ENCODE measurements at places on chromosomes 2 and 18.
A peak's percentile ranks its signal among the peaks of the same experiment; 100 is the strongest.

GRCh38 chr2:39640107-39640506, 25.6 kb upstream of the TMEM178A start:
- no peak for DNase-seq

GRCh38 chr2:200705305-200706041, 106.2 kb upstream of the BZW1 start:
- no peak for DNase-seq

DNA sequence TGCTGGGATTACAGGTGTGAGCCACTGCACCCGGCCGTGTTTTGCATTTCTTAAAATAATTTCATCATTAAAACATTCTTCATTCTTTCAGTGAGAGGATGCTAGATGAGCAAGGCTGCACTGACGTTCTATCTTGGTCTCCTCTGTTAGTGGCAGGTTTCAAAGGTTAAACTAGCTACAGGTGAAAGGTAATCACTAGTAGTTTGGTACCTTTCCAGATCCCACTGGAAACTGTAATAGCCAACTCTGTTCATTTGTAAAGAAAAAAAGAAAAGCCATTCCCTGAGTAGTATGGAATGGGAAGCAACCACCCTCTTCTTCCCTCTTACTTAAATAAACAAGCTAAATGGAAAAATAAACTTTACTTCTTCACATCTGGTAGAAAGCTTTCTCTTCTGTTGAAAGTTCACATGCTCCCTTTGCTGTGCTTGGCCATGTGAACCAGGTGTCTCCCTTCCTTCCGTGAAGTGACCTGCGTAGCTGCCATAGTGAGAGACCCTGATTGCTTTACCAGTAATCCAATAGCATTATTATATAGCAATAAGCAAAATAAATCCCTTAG, 94.0 kb downstream of the GREB1L start:
- no peak for DNase-seq

- DNase-seq: peak; percentile 64
Observed at GRCh38 chr18:5868218-5868854, 27.0 kb downstream of the TMEM200C start.

- peak; percentile 34 for DNase-seq
Observed at GRCh38 chr2:149125031-149125725, 86.7 kb downstream of the LYPD6B start.

- DNase-seq: peak; percentile 6
Observed at GRCh38 chr2:6353669-6354068, 512.0 kb downstream of the CMPK2 start.

- DNase-seq: no peak
Observed at GRCh38 chr18:64379662-64380061, 230.8 kb upstream of the LINC00305 start.

GRCh38 chr2:169513926-169514325, 4.4 kb downstream of the KLHL41 start:
- DNase-seq: no peak

GRCh38 chr18:706405-706804, 6.0 kb downstream of the ENOSF1 start:
- DNase-seq: no peak

DNA sequence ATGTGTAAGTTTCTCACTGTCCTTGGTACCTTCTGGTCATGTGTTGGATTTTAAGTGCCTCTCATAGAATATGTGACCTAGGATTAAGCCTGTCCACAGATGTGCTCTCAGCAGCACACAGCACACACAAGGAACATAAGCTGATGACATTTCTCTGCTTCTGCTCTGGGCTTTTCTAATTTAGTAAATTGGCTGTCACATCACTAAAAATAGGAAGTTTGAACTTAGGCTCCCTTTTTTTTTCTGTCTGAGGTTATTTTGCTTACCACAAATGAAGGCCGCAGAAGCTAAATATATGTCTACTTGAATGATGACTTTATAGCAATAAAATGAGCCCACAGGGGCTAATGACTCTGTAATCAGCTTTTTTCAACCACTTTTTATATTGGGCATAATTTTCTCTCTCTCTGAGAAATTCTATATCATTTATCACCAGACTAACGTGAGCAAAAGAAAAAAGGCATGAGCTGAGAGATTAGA, 150.2 kb upstream of the KLHL14 start:
- peak; percentile 17 for DNase-seq

DNA sequence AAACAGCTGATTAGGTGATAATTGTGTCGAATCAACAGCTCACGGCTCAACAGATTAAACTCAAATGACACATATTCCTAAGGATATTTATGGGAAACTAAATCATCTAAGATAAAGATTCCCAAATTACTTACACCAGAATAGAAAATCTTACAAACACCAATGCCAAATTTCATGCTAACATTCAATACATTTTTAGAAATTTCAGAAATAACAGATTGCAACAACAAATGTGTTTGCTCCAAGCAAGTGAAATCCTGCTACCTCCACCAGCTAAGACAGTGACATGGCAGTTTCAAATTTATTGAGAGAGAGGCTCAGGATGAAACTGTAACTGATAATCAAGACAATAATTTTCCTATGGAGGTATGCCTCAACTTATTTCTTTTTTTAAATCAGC, 65.0 kb upstream of the EPB41L3 start:
- DNase-seq: no peak

DNA sequence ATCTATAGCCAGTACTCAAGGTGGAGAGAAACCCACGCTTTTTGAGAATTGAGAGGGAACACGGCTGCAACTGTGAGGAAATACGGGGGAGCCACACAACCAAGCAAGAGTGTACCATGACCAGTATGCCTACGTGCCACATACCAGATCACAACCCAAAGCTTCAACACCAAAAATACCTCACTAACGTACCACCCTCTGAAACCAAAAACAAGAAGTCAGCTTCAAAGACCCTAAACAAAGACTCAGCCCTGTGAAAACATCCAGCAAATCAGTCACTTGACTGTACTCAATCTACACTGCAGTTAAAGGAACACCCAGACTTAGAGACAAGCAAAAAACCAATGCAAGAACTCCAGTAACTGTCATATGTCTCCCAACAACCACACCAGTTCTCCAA, 17.0 kb downstream of the RNU4ATAC start:
- DNase-seq: no peak

DNA sequence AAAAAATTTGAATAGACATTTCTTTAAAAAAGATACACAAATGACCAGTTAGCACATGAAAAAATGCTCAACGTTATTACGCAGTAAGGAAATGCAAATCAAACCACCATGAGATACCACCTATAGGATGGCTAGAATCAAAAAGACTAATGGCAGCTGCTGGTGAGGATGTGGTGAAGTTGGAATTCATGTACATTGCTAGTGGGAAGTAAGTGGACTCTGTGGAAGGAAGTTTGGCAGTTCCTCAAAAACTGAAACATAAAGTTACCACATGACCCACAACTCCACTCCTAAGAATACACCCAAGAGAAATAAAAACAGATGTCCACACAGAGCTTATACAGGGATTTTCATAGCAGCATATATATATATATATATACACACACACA, 51.2 kb downstream of the MBP start:
- no peak for DNase-seq

GRCh38 chr18:35432565-35433001, 55.4 kb upstream of the ZNF396 start:
- DNase-seq: no peak

GRCh38 chr2:142965443-142965842, 88.0 kb downstream of the KYNU start:
- DNase-seq: no peak

GRCh38 chr2:219386532-219387280, 1.0 kb downstream of the DNPEP start:
- DNase-seq: no peak

DNA sequence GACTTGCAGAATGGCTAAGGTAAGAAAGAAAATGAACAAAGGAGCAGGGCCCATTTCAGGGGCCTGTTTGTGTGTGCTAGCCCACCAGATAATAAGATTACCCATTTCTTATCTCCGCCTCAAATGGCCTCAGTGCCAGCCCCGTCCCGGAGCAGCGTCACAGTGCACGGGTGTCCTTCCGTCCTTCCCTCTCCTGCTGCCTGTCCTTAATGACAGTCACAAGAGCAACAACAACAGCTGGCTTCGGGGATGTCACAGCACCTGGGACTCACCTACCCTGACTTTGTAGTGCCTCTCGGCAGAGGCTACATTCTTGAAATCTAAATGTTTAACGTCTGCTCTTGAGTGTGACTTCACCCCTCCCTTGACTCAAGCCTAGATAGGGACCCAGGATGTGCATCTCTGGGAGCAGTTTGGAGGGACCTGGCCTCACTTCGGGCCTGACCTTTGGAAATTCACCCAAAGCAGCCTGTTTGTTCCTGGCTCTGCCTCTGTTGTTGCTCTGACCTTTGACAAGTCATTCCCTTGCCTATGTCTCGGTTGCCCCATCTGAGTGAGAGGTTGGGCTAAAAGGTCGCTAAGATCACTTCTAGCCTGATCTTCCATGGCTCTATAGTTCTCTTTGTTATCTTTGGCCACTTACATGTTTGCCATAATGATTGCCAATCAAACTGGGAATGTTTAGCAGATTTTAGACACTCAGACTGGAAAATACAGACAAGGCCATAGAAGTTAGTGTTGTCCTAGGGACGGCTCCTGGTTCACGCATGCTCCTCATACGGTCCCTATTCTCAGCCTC, 122.5 kb downstream of the KLHL29 start:
- DNase-seq: no peak

- no peak for DNase-seq
Observed at GRCh38 chr2:222380456-222380855, 43.9 kb upstream of the SGPP2 start.

DNA sequence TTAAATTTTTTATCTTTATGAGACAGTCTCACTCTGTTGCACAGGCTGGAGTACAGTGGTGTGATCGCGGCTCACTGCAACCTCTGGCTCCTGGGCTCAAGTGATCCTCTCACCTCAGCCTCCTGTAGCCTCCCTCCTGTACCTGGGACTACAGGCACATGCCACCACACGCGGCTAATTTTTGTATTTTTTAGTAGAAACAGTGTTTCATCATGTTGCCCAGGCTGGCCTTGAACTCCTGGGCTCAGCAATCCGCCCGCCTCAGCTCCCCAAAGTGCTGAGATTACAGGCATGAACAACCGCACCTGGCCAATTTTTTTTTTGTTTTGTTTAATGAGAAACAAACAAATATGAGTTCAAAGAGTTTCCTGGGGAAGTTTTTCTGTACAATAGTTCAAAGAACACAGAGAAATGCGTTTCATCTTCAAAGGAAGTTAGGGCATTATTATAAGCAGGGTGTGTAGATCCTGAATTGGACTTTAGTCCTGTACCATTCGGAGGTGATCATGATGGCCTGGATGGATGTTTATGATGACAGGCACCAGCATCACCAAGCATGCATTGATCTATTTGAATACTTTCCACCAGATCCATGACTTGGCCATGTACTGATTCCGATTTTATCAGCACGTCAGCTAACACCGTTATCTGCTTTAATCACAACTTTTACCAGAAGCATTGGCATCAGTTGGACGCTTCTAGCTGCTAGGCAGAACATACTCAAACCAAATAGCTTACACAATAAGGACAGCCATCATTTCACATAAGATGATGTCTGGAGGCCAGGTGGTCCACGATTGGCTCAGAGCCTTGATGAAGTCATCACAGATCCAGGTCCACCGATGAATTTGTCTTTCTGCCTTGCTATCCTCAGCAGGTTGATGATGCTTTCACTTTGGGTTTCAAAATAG, 28.9 kb downstream of the TCF23 start:
- DNase-seq: no peak

DNA sequence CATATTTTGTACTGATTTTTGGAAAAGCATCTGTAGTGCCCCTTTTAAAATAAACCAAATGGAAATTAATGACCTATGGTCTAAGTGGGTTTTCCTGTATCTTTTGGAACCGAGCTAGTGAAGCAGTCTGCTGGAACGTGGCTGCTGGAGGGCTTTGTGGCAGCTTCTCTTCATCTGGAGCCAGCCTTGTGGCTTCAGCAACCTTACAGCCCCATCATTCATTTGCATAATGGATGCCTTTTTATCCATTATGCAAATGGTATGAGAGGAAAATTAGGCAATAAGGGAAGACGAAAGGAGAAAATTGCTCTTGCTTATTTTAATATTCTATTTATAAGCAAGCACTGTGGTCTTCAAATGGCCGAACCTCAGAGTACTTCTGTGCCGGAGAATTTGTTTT, 421.0 kb downstream of the PARD3B start:
- no peak for DNase-seq

DNA sequence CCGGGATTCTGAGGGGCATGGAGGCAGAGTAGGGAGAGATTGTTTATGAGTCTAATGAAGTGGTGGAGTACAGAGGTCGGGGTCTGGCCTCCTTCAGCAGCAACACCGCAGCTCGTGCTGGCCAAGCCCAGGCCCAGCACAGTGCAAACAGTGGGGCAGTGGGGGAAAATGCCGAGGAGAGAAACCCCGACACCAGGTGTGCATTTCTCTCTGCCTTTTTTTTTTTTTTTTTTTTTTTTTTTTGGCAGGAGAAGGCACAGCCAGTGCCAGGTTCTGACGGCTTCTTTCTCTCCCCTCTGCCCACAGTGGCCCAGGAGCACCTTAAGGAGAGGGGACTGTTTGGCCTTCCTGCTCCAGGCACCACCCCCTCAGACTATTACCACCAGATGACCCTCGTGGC, 219.3 kb downstream of the GLI2 start:
- no peak for DNase-seq

DNA sequence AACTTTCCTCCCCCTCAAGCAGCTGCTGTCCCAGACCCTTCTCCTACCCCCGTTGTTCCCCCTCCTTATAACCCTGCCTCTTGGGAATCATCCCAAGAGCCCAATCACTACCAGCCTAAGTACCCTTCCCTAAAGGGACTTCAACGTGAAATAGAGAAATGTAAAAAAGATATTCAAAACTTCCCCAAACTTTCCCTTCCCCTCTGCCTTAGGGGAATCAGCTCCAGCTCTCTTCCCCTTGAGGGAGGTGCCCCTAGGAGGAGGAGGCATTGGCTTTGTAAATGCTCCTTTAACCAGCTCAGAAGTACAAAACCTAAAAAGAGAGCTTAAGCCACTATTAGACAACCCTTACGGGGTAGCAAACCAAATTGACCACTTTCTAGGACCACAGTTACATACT, 10.6 kb upstream of the SAP130 start:
- DNase-seq: no peak

- no peak for DNase-seq
Observed at GRCh38 chr2:102674836-102675235, 55.5 kb downstream of the SLC9A2 start.

GRCh38 chr2:136065907-136066306, 52.0 kb downstream of the CXCR4 start:
- DNase-seq: no peak

- DNase-seq: peak; percentile 8
Observed at GRCh38 chr18:13813271-13813849, 10.6 kb upstream of the MC5R start.

DNA sequence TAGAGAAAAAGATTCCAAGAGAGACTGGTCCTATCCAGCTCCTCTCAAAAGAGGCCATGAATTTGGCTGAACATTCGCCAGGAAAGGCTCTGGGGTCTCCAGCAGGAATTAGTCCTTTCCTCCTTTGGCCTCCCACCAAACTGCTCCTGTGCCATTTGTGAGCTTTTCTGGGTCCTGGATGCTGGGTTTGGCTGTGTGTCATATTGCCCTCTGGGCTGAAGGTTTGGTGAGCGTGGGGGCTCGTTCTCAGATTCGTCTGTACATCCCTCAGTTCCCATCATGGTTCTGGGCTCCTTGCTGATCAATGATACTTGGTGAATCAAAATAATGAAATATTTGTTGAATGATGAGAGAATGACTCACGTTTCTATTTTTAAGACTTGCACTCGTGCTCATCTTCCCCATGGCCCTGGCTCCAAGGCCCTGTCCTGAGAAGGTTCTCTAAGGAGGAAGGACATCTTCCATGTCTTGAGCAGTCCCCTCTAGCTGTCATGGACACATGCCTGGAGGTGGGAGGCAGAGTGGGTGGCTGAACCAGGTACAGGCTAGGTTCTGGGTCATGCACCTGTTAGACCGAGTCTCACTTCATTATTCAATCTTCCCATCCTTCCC, 47.8 kb upstream of the RHOB start:
- DNase-seq: no peak
